ENCODE measurements at places on chromosomes 6 and 20. TPM values are rescaled to one million over a fixed set of nuclear protein-coding genes. Genes with fewer than 3 reads are reported as not detected.

- DNase-seq = no peak
Measured at GRCh38 chr20:25227317-25227831, 20.5 kb upstream of the PYGB start.

- DNase-seq = no peak
Measured at GRCh38 chr6:68726337-68726736, 91.3 kb downstream of the ADGRB3 start.

GRCh38 chr6:90401933-90402830 is 105.5 kb upstream of the BACH2 start:
- DNase-seq = no peak

DNA sequence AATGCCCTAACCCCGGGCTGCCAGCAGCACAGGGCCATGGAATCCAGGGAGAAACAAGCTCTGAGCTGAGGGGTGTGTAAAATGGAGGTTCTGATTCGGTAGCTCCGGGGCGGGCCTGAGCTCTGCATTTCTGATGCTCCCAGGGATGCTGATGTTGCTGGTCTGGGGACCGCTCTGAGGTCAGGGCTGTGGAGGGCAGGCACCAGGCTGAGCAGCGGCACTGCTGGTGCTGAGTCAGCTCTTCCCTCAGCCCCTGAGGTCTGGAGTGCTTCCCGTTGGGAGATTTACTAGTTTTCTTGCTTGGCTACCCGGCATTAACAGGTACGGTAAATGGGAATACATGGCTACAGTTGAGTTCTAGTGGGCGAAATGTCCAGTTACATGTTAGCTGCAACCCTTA is 18.6 kb upstream of the CST3 start:
- peak; percentile 47 for DNase-seq

GRCh38 chr6:116511424-116512110 is at the start of gene CALHM5:
TSS of gene CALHM5 (plus strand) at chr6:116511639. CDS start at chr6:116511697, 58 bp downstream.
- no peak for DNase-seq

BMP5 gene
- not detected for total RNA-seq

ZBTB46 gene
- 22.4 TPM for total RNA-seq
